ENCODE measurements at places on chromosomes 11 and 22. TPM values are rescaled to one million over a fixed set of nuclear protein-coding genes. Genes with fewer than 3 reads are reported as not detected.

LUZP2 gene
- total RNA-seq: 0.50 TPM

PVALB gene
- not detected for total RNA-seq

IFTAP gene
- total RNA-seq: 41.1 TPM

RAG2 gene
- total RNA-seq: not detected

LARGE1 gene
- 15.2 TPM for total RNA-seq

OR51B2 gene
- total RNA-seq: not detected

CREB3L1 gene
- 28.4 TPM for total RNA-seq

OR5D16 gene
- not detected for total RNA-seq

CCDC15 gene
- 0.77 TPM for total RNA-seq

UEVLD gene
- total RNA-seq: 22.1 TPM

MS4A6A gene
- not detected for total RNA-seq

TRMU gene
- 22.1 TPM for total RNA-seq

OR51B4 gene
- 0.17 TPM for total RNA-seq

OR8D2 gene
- not detected for total RNA-seq

CDPF1 gene
- 8.3 TPM for total RNA-seq
